ENCODE measurements at places on chromosomes 4 and X. TPM values are rescaled to one million over a fixed set of nuclear protein-coding genes. Genes with fewer than 3 reads are reported as not detected.

IBSP gene
- total RNA-seq = 0.19 TPM

FAM184B gene
- under 0.01 TPM for total RNA-seq

NPFFR2 gene
- total RNA-seq = not detected

ELK1 gene
- total RNA-seq = 19.7 TPM

SLC25A4 gene
- total RNA-seq = 23.4 TPM

GPR34 gene
- total RNA-seq = not detected

FAM9A gene
- not detected for total RNA-seq

ZNF280C gene
- total RNA-seq = 1.7 TPM

EDA gene
- total RNA-seq = 0.77 TPM

ODAM gene
- total RNA-seq = not detected

BEX2 gene
- 0.19 TPM for total RNA-seq

TRAPPC11 gene
- 64.3 TPM for total RNA-seq

SHISA3 gene
- 1.7 TPM for total RNA-seq

PCDH18 gene
- 47.0 TPM for total RNA-seq

MAGEE1 gene
- total RNA-seq = 0.96 TPM

FGA gene
- total RNA-seq = under 0.01 TPM

RAB9B gene
- total RNA-seq = 0.96 TPM

TRIM61 gene
- total RNA-seq = 1.5 TPM

PRR32 gene
- total RNA-seq = not detected

TEX13C gene
- not detected for total RNA-seq

RHOXF2B gene
- not detected for total RNA-seq

AWAT2 gene
- total RNA-seq = under 0.01 TPM

BEX1 gene
- total RNA-seq = 24.7 TPM

ZDHHC15 gene
- total RNA-seq = 0.56 TPM

TRIML2 gene
- 0.28 TPM for total RNA-seq

MUC7 gene
- total RNA-seq = not detected

CCDC149 gene
- total RNA-seq = 4.6 TPM

OR13H1 gene
- not detected for total RNA-seq

RNF175 gene
- total RNA-seq = not detected

STS gene
- 2.7 TPM for total RNA-seq

SMPX gene
- not detected for total RNA-seq

MSANTD1 gene
- 0.56 TPM for total RNA-seq

MTMR1 gene
- 28.0 TPM for total RNA-seq

CITED1 gene
- total RNA-seq = not detected

FGF5 gene
- total RNA-seq = 23.8 TPM

SLC34A2 gene
- under 0.01 TPM for total RNA-seq

ZNF157 gene
- total RNA-seq = 0.28 TPM

F8A2 gene
- not detected for total RNA-seq

FNIP2 gene
- total RNA-seq = 37.5 TPM

SOD3 gene
- 156 TPM for total RNA-seq

BEX5 gene
- not detected for total RNA-seq

PCDH10 gene
- 21.3 TPM for total RNA-seq

AVPR2 gene
- total RNA-seq = not detected

Measured in regular cardiac myocyte (primary cell).